ENCODE measurements at places on chromosomes 2 and 18. TPM values are rescaled to one million over a fixed set of nuclear protein-coding genes. Genes with fewer than 3 reads are reported as not detected.

FABP1 gene
- not detected for total RNA-seq

DSC3 gene
- 0.10 TPM for total RNA-seq

SCYGR6 gene
- total RNA-seq = not detected

LYPD6 gene
- 0.30 TPM for total RNA-seq

SCG2 gene
- total RNA-seq = not detected

AQP12A gene
- total RNA-seq = not detected

DOK6 gene
- total RNA-seq = 15.5 TPM

PCBP1 gene
- total RNA-seq = 211 TPM

CROCC2 gene
- not detected for total RNA-seq

FOXD4L1 gene
- not detected for total RNA-seq

KLHL14 gene
- total RNA-seq = 0.07 TPM

LONRF2 gene
- 17.5 TPM for total RNA-seq

MAPK4 gene
- total RNA-seq = 28.8 TPM

LOXHD1 gene
- total RNA-seq = 0.74 TPM

POTEF gene
- not detected for total RNA-seq

LIMS4 gene
- total RNA-seq = 2.8 TPM

Data from left ventricle myocardium superior (tissue), 1 donor.